ENCODE measurements at places on chromosomes 7 and 10.

DNA sequence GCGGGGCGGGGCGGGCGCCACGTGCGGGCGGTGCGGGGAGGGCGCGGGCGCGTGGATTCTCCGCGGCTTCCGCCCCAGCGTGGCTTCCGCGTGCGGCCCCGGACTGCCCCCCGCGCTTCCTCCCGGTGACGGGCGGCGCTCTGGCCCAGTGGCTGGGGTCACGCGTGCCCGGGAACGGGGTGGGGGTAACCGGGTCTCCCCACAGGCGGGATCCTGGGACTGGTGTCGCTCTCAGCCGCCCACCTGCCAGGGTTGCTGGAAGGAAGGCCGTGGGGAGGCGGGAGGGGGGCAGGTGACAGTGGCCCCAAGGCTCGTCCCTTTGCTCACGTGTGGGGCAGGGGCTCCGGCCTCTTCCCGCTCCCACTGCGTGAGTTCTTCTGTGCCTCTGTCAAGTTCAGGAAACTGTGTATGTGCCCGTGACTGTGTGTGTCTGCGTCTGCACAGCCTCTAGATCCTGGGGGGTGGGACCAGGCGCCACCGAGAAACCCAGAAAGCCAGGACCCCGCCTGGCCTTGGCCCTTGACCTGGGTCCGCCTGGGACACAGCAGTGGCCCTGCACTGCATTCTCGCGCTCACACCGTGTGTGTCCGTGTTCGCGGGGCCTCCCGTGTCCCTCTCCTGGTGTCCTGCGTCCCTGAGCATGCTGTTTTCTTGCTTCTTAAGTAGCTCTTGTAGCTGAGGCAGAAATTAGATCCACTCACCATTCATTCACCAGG, 919 bp downstream of the MAFK start:
- DNase-seq = no peak

DNA sequence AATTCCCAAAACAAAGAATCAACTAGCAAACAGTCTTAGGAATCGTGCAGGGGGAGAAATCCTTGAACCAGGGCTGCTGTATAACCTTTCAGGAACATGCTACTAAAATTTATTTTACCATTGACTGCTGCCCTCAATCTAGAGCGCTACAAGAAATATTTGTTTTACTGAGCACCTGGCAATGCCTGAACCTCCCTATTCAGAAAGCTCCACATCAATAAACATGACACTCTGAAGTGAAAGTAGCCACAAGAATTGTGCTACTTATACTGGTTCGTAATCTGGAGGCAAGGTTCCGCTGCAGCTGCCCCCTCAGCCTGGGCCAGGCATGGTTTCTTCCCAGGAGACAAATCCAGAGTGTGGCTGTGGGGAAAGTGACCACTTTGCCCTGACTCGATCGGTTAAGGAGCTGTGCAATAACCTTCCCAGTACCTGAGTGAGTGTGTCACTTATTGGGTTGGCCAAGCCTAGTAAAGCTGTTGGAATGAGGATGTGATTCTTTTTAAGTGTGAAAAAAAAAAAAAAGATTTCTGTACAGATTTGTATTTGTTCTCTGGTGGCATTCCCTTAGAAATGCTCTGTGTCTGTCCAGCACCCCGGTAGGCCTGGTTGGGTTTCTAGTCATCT, 7.7 kb downstream of the VWA2 start:
- DNase-seq = no peak

DNA sequence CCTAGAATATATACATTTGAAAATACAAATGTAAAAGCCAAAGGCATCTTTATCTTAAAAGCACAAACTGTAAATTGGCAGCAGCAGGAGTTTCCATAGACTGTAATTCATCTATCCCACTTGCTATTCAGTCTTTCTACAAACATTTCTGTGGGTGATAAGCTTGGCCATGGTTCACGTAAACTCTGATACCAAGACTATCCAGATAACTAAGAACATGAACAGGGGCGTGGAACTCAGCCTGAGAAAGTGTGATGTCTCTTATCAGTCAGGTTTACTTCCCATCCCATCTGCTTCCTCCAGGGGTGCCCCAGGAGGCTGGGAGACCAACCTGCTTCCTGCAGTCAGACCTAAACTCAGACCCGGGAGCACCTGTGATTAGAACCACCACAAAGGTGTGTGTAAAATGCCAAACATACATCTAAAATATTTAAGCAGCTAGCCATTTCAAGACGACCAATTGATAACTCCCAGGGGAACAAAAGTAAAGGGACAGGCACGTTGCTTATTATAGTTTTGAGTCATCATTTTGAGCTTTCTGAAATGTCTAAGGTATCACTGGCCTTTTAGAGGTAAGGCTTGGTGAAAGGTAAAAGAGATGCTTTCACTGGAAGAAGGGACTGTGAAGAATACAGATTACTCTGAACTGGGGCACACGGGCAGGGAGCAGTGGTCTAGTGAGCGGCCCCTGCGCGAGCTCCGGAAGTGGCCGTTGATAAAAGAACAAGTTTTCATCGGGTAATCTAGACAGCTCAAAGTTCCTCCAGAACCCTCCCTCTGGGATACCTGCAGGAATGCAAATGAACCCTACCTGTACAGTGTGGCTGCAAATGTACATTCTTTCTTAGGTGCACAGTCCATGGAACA, 51.5 kb downstream of the RSU1 start:
- no peak for DNase-seq

GRCh38 chr7:159147246-159147645, 2.6 kb upstream of the VIPR2 start:
- no peak for DNase-seq

DNA sequence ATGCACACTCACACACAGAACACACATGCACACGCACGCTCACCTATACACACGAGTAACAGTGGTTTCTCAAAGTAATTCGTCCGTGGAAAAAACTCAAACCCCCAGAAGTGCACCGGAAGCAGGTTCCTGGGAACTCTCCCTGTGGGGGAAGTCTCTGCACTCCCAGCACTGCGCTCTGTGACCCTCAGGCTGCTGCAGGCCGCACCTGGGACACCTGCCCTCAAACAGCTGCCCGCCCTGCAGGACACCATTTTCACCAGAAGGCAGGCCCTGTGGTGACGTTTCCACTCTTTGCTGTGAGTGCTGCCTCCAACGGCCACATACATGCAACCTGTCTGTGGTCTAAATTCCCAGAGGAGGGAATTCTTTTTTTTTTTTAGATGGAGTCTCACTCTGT, 21.3 kb downstream of the YKT6 start:
- DNase-seq = no peak

DNA sequence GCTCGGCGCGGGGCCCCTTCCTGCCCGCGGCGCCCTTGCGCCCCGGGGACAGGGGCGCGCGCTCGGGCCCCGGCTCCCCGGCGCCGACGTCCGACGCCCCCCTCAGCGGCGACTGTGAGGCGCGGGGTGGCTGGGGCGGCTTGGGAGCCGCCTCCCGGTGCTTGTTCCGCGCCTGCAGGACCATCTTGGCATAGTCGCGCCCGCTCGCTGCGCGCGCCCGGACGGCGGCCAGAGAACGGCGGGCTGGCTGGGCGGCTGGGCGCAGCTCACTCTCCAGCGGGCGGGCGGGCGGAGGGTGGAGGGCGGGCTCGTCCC, at the start of gene DPY19L1:
DPY19L1 (minus strand) TSS at position 275 of the 315 bp plus-strand sequence; CDS start at position 184, 91 bp downstream.
- DNase-seq = no peak

- DNase-seq = no peak
Measured at GRCh38 chr7:96238976-96239766, 82.7 kb downstream of the SLC25A13 start.
